Testis (tissue), 5 donors: ENCODE measurements at places on chromosomes 7 and 10. TPM values are rescaled to one million over a fixed set of nuclear protein-coding genes. Genes with fewer than 3 reads are reported as not detected.

GRCh38 chr10:74332398-74332797 lies 181.4 kb downstream of the ADK start:
- DNase-seq: no peak

The CYP2W1 gene
- total RNA-seq: 1.2 TPM

DNA sequence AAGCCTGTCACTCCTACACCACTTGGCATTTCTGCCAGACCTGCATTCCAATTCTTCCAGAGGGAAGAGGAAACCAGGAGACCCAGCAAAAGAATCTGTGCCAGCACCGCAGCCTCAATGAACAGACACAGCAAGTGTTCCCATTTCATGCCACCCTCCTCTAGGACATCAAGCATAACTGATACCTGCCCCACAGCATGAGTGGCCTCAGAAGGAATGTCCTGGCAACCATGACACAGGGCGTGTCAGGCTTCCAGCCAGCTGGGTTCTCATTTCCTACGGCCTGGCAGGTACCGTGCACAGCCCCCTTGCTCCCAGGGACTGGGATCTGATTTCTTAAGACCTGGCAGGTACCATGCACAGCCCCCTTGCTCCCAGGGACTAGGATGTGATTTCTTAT lies 7.8 kb downstream of the MAD1L1 start:
- DNase-seq: no peak

- DNase-seq: no peak
Measured at GRCh38 chr10:92747600-92747999, 57.8 kb downstream of the HHEX start.

The HABP2 gene
- not detected for total RNA-seq

DNA sequence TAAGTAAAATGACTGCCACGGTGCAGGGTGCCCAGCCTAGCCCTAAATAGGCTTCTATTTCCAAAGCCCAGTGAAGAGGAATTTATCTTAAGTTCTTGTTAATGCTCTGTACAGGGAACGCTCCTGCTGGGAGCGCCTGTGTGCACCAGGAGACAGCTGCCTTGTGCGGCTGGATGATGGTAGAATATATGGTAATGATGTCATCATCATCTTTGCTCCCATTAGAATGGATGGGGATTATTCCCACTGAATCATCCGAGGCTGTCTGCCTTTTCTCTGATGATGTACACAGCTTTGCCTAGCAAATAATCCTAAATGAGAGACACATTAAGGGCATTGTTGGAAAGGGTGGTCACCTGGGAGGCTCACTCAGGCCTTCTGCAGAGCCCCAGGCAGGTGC lies 928.1 kb downstream of the CCSER2 start:
- no peak for DNase-seq

GRCh38 chr7:30028749-30029635 lies 780 bp downstream of the PLEKHA8 start:
- peak; percentile 53 for DNase-seq

DNA sequence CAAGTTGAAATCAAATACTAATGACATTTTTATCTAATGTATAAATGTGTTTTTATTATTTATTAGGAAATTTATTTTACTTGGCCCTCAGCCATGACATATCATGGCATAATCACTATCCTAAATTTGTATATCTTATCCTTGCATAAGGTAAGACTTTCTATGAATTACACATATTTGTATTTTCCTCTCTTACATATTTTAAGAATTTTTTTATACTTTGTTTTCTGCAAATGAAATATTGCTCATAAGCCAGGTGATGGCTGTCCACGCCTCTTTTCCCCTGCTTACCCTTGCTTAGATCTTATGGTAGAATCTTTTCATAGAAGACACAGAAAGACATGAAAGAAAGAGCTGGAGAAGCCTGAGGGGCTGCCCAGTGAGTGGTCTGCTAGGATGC lies 48.2 kb downstream of the IKZF1 start:
- no peak for DNase-seq

- no peak for DNase-seq
Measured at GRCh38 chr10:123972481-123973401, 81.1 kb upstream of the CPXM2 start.

The WIPF3 gene
- 110 TPM for total RNA-seq

DNA sequence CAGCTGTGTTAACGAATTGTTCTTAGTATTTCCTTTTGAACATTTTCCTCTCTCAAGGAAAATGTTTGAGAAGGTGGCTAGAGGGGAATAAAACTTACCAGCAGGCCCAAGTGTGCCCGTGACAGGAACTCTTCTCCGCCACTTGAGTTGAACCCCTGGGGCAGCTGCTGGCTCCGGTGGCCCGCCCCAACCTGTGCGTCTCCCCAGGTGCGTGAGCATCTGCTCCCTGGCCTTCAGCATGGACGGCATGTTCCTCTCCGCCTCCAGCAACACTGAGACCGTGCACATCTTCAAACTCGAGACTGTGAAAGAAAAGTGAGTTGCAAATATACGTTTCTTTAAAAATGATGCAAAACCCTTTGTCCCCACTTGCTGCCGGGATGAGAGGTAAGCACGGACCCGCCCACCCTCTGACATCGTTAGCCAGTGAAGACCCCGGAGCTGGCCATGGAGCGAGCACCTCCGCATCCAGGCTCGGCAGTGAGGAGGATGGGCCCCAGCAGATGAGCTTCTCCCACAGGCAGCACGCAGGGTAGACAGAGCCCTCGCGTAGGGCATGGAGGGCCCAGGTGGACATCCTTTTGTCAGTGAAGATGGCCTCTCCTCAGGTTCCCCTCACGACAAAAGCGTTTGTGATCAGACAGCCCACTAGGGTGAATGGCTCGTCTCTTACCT lies 35.7 kb downstream of the WIPI2 start:
- no peak for DNase-seq
